Immature natural killer cell (primary cell): ENCODE measurements at places on chromosomes 11 and 22.
A peak's percentile ranks its signal among the peaks of the same experiment; 100 is the strongest.

DNA sequence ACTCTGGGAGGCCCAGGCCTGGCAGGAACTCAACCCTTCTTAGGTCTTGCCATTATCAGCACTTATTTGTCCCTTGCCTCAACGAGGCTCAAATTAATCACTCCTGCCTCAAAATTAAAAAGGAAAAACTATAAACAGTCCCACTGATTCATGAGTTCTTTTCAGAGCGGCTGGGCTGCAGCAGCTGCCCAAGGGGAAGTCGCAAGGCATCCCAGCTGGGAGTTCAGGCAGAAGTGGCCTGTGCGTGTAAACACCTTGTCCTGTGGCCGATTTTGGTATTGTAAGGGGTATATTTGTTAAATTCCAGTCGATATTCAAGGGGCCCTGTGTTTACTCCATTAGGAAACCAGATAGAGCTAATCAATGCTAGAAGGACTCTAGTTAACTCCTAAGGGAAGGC, 213.9 kb upstream of the CADM1 start:
- no peak for DNase-seq

- no peak for DNase-seq
Observed at GRCh38 chr22:30945653-30946052, 22.9 kb downstream of the MORC2 start.

DNA sequence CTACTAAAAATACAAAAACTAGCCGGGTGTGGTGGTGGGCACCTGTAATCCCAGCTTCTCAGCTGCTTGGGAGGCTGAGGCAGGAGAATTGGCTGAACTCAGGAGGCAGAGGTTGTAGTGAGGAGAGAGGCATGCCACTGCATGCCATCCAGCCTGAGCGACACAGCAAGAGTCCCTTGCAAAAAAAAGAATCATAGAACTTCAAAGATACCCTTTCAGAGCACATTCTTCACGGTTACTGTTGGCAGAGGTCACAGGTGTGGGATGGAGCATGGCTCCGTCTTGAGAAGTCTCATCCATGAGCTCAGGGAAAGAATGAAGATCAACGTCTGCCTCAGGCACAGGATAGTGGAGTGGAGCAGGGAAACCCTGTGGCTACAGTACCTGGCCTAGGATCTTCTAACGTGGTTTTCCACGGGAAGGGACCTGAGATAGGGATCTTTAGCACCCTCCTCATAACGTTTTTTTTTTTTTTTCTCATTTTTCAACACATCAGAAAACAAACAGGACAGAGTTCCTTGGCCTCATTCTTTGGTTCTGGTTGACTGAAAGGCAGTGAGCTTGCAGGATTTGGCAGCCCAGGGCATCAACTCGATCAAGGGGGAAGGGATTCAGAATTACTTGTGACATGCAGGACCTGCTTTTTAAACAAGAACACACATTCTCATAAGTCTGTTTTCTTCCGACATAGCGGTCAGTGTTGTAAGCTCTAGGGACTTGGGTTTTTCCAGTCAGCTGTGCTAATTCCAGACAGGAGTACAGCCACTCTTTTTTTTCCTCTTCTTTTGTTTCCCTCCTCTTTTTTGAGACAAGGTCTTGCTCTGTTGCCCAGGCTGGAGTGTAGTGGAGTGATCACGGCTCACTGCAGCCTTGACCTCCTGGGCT, 22.8 kb downstream of the F2 start:
- DNase-seq: no peak

- no peak for DNase-seq
Observed at GRCh38 chr22:17672417-17672991, 33.9 kb downstream of the BCL2L13 start.

DNA sequence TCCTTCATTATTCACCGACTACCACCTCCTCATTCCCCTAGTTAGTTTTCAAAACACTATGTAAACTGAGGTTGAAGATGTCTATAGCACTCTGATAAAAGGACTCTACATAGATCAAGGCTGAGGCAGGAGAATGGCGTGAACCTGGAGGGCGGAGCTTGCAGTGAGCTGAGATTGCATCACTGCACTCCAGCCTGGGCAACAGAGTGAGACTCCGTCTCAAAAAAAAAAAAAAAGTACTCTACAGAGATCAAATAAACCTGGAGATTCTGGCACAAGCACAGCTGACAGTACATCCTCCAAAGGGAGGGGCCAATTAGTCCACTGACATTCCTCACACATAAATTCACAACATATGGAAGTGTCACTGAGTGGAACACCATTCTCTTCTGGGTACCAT, 31.0 kb downstream of the TSG101 start:
- DNase-seq: no peak

GRCh38 chr22:37643225-37643847, 3.9 kb downstream of the SH3BP1 start:
- DNase-seq: peak; percentile 76

GRCh38 chr22:31901388-31902137, 42.8 kb upstream of the YWHAH start:
- DNase-seq: no peak

DNA sequence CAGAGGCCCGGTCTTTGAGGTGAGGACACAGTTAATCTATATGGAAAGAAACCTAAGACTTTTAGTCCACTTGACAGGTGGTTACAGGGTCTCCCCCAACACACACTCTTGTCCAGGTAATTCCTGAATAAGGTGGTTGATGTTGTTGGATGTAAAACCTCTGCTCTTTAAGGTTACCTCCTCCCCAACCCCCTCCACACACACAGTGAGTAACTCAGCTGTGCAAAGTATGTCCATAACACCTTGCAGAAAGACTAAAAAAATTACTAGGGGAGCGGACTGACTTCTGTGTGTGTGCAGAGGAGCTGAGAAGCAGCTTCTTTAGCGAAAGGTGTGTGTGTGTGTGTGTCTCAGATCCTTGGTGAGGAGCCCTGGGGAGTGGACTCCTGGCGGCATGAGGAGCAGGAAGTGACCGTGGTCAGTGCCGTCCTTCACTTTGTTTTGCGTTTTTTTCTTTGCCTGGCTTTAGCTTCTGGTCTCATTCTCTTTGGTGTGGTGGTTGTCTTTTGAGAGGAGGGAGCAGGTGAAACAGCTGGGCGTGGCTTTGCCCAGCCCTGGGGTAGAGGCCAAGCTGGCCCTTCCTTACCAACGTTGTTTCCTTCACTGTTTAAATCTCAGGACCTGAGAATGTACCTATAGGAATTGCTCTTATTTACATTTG, 1.7 kb downstream of the ZBED4 start:
- no peak for DNase-seq

- DNase-seq: no peak
Observed at GRCh38 chr11:107562647-107563208, 2.8 kb downstream of the ALKBH8 start.

GRCh38 chr11:16223558-16223957, 132.8 kb downstream of the SOX6 start:
- no peak for DNase-seq

DNA sequence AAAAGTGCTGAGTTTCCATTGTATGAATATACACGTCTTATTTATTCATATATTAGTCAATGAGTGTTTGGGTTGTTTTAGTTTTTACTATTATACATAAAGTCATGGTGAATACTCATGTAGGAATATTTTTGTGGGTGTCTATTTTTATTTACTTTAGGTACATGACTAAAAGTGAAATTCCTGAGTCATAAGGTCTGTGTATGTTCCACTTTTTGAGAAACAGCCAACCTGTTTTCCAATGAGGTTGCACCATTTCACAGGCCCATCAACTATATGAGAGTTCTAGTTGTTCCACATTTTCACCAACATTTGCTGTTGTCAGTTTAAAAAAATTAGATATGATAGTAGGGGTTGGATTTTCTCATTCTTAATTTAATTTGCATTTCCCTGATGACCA, 6.6 kb upstream of the OR6X1 start:
- no peak for DNase-seq

GRCh38 chr22:39316440-39317083, 2.9 kb downstream of the RPL3 start:
- DNase-seq: peak; percentile 72

DNA sequence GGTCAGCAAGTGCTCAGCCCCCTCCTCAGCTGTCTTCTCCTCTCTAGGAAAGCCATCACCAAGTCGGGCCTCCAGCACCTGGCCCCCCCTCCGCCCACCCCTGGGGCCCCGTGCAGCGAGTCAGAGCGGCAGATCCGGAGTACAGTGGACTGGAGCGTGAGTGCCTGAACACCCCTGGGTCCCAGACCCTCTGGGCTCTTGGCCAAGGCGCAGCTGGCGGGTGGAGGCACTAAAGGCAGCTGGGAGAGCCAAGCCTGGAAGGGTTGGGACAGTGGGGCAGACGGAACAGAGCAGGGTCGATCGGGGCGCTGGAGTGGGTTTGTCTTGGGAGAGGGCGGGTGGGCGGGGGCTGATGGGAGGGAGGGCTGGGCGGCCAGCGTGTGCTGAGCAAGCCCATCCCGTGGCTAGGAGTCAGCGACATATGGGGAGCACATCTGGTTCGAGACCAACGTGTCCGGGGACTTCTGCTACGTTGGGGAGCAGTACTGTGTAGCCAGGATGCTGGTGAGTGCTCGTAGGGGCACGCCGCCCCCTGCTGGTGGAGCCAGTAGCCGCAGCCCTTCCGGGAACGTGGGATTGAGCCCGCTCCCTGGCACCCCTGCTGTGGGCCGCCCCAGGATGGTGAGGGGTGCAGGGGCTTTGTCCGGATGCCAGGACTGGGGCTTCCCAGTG, 14.1 kb upstream of the MDK start:
- peak; percentile 72 for DNase-seq

DNA sequence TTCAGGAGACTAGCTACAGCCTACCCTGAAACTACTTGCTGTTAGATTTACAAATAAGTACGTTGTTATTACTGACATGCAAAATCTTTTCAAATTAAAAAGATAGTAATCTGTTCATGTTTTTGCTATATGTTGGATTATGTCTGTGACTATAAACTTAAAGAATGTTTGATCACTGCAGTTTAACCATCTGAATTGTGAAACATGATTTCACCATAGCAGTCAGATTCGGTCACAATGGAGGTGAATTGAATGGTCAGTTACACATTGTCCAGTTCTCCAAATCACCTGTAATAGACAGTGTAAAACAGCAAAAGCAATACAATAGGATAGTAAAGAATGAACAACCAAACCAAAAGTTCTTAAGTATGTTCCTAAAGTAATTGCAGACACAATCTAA, 43.3 kb downstream of the CCDC83 start:
- no peak for DNase-seq

DNA sequence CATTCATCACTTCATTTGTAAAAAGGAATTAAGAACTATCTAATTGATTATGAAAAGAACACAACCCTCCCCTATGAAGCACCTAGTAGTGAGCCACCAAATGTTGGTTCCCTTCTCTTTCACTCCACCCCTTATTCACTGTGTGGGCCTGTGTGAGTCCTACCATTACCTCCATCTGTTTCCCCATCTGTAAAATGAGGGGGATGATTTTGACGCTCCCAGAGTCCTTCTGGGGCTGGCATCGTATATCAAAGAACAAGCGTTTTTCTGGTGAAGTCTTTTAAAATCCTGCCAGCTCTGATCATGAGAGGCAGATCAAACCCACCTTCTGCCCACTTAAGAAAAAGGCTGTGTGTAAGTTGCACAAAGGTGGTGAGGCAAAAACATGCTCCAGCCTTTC, 96.6 kb upstream of the SEZ6L start:
- DNase-seq: no peak

DNA sequence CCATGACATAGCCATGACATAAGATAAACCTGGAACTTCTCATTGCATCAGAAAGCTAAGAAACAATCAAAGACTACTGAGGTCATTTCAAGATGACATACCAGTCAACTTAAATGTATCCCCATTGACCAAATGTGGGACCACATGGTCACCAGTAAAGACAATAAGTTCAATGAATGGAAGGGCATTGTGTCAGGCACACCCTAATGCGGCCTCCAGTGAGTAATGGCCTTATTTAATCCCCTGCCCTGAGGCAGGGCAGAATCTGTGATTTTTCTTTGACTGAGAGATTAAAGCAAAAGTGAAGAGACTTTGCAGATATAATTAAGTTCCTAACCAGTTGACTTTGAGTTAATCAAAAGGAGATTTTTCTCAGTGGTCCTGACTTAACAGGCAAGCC, 17.3 kb upstream of the SYT8 start:
- no peak for DNase-seq

DNA sequence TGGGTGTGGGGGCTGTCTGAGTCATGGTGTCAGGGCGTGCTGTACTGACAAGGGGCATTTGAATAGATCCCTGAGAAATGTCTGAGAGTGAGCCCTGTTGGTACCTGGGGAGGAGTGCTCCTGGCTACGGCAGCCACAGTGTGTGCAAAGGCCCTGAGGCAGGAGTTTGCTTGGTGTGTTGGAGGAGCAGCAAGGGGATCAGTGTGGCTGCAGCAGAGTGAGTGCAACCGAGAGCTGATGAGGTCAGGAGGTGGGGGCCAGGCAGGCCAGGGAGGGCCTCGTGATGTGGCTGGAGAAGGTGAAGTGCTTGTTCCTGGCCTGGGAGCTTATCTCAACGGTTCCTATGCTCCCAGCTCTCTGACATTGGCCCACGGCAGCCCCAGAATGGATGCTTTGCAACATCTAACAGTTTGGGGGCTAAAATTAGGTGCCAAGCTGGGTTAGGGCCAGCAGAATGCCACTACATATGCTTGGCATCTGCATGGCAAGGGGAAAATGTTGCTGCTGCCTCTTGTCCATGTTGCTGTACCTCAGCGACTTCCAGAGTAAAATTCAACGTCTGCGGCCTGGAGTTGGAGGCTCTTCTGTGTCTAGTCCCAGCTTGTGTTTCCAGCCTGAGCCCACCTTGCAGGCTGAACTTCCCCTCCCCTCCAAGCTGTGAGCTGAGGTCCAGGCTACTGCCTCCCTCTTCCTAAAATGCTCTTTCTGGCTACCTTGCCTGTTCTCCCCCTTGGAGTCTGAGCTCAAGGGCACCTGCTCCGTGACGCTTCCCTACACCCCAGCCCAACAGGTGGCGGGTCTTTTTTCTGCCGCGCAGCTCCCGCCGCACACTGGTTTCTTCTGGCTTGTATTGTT, 48.2 kb upstream of the MYEOV start:
- DNase-seq: no peak

GRCh38 chr11:119560961-119561360, 138.0 kb upstream of the THY1 start:
- no peak for DNase-seq

GRCh38 chr11:34492806-34493414, 20.7 kb downstream of the ELF5 start:
- DNase-seq: peak; percentile 13

GRCh38 chr11:95132956-95133355, 43.3 kb downstream of the ENDOD1 start:
- DNase-seq: no peak

DNA sequence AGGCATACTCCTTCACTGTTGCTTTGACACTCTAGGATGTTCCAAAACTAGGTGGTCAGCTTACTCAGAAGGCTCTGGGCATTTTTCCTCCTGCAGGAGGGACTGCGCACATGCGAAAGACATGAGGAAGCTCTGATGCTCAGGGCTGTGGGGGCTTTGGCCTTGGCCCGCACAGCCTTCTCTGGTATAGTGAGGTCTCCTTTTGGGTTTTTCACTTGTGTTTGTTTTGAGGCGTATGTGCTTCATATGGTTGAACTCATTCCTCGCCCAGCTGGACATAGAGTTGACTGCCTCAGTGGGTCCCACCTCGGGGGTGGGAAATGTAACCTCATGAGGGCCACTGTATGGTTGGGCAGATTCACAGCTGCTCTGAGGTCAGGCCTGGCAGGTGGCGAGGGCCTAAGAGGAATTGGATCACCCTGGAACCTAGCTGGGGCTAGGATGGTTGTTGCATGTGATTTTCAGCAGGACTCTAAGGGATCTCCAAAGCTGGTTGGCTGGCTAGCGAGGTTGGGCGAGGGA, 63.7 kb downstream of the PTPRJ start:
- DNase-seq: no peak
